ENCODE measurements at places on chromosomes 13 and 19.

- DNase-seq: no peak
These were observed 32.5 kb downstream of the ZNF567 start for GRCh38 chr19:36719687-36720556.

GRCh38 chr19:19460761-19461265, 54.5 kb downstream of the TSSK6 start:
- DNase-seq: no peak

DNA sequence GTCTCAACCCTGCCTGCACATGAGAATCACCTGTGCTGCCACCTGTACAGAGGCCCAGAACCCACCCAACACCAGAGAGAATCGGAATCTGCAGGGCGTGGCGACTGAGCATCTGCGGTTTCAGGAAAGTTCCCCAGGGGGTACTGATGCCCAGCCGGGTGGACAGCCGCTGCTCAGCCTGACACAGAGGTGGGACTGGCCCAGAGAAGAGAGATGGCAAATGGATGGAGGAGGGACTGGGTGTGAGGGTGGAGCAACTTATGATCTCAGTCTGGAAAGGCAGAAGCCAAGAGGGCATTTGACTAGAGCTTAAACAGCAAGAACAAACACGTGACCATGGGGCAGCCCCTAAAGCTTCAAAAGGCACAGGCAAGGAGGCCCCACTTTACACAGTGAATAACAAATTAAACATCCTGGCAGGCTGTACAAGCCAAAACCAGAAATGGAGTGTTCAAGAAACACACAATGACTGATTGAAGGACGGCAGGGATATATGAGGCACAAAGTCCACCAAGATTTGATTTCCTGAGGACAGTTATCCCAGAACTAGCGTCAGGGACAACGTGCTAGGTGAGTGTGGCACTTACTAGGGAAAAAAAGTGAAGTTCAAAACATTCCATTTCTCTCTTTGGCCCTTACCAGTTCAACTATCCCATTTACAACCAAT, 3.1 kb downstream of the RANBP3 start:
- DNase-seq: no peak

- no peak for DNase-seq
These were observed 2.6 kb upstream of the SLC10A2 start for GRCh38 chr13:103068836-103069235.

GRCh38 chr13:32428581-32429432, 877 bp upstream of the N4BP2L1 start:
- DNase-seq: no peak

- DNase-seq: no peak
These were observed 15.7 kb downstream of the LRRC4B start for GRCh38 chr19:50552540-50552939.

DNA sequence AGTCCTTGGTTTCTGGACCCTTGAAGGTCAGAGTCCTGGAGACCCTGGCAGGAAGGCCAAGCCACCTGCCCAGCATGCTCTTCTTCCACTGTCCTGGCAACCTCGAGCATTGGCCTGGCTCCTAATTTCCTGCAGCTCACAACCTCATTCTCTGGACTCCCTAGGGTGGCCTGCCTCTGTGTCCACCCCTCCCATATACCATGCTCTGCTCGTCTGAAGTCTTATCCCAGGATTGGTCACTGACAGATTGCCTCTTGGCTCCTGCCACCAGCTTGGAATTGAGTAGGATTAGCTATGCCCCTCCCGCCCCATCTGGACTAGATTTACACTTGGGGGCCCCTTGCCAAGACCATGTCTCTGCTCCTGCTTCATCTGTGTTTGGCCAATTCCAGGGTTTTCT, 17.1 kb upstream of the WASF3 start:
- DNase-seq: no peak

DNA sequence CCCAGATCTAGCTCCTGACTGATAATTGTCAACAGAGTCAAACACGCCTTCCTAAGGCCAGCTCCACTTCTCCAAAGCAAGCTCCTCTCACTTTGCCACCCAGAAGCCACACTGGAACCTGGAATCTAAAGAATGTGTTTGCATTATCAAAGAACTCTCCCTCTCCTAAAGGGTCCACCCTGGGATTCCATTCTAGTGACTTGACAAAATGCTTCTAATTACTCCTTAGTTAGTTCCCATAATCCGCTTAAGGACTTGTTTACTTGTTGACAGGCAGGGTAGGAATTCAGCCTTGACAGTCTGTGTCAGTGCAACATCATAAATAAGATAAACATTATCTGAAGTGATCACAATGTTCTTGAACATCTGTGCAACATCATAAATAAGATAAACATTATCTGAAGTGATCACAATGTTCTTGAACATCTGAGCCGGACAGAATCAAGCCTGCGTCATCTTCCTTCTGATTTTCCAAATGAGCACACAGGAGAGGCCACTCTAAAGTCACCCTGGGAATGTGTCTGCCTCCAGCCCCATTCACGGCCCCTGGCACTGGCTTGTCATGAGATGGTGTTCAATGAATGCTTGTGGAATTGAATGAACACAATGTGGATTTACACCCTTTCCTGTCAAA, 512.1 kb downstream of the IRS2 start:
- no peak for DNase-seq

DNA sequence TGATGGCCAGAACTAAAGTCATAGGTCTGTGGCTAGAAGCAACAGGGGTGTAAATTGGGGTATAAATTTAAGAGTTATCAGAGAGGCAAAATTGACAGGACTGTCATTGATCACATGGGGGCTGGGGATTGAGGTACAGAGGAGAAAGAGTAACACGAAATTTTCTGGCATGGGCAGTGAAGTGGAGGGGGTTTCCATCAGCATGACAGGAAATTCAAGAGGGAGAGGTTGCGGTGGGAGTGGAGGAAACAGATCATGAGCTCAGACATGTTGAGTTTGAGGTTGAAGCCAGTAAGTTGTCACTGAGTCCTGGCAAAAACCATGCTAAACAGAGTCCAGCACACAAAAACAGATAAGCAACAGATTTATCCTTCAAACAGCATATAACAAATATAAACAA, 192.1 kb upstream of the TSC22D1 start:
- DNase-seq: no peak

DNA sequence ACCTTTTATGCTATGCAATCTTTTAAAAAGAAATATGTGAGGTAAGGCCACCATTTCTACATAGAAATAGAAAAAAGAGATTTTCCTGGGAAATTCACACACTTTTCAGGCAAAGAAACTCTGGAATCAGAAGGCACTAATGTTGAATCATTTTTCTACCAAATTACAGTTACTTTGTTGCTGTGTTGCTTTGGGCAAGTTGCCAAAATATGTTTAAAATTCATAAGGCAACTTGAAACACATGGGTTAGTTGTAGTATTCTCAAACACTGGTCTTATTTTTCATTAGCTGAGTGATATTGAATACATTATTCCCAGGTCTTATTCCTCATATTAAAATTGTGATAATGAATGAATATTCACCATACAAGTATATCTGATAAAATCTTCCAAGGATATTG, 195.0 kb upstream of the SLITRK1 start:
- no peak for DNase-seq

- DNase-seq: no peak
These were observed 17.7 kb downstream of the INTS6 start for GRCh38 chr13:51435002-51435578.

DNA sequence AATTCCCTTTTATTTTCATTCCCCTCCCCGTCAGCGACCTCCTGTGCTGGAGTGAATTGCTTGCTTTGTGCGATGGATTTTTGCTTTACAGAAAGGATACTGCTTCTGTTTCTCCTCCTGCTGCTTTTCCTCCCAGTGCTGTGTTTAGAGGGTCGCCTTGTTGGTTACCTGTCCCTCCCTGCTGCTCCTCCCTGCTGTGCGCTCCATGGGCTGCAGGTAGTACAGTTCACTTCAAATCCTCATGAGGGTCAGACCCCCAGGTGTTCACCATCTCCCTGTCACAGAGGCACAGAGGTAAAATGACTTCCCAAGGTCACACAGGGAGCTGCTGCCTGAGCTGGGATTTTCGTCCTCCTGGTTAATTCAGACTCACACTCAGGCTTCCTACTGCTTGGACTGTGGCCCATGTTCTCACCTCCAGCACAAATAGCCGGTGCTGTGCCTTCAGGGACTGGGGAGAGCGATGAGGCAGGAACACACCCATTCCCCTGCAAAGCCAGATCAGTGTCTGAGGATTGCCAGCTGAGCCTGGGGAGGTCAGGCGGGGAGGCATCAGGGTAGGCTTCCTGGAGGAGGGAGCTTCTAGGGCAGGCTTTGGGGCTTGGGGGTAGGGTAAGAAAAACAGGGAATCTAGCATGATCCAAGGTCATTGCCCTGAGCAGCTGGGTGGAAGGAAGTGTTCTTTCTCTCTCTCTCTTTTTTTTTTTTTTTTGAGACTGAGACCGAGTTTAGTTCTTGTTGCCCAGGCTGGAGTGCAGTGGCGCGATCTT, 14.4 kb downstream of the BICRA start:
- no peak for DNase-seq

DNA sequence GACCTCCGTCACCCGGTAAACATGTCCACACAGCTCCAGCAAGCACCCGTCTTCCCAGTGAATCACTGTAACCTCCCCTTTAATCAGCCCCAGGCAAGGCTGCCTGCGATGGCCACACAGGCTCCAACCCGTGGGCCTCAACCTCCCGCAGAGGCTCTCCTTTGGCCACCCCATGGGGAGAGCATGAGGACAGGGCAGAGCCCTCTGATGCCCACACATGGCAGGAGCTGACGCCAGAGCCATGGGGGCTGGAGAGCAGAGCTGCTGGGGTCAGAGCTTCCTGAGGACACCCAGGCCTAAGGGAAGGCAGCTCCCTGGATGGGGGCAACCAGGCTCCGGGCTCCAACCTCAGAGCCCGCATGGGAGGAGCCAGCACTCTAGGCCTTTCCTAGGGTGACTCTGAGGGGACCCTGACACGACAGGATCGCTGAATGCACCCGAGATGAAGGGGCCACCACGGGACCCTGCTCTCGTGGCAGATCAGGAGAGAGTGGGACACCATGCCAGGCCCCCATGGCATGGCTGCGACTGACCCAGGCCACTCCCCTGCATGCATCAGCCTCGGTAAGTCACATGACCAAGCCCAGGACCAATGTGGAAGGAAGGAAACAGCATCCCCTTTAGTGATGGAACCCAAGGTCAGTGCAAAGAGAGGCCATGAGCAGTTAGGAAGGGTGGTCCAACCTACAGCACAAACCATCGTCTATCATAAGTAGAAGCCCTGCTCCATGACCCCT, 9.0 kb upstream of the CEACAM5 start:
- peak; percentile 91 for DNase-seq

DNA sequence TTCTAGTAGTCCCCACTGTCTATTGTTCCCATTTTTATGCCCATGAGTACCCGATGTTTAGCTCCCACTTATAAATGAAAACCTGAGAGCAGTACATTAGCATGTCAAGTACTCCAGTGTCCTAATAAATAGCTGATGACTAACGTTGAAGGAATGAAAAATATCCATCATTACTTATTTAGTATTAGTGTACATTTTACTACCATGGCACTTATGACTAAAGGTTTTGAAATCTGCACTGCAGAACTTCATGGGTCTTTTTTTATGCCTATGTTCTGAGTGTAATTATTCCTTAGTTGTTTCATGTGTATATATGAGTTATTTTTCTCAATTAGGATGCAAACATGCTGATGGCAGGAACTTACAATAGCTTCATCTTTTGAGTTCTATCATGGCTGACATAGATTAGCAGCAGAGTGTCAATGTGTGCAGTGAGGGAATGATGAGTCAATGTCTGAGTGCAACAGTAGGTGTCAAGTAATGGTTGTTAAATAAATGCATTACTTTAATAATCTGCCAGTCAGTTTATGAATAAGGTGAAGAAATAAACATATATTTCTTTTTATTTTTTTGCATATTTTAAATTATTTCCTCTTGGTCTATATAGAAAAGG, 188.4 kb downstream of the ITGBL1 start:
- no peak for DNase-seq

- no peak for DNase-seq
These were observed 359.3 kb downstream of the EFNB2 start for GRCh38 chr13:106176117-106176516.

GRCh38 chr13:50917572-50917971, 8.0 kb downstream of the RNASEH2B start:
- no peak for DNase-seq

- no peak for DNase-seq
These were observed 43.1 kb downstream of the CEBPG start for GRCh38 chr19:33416307-33417215.

DNA sequence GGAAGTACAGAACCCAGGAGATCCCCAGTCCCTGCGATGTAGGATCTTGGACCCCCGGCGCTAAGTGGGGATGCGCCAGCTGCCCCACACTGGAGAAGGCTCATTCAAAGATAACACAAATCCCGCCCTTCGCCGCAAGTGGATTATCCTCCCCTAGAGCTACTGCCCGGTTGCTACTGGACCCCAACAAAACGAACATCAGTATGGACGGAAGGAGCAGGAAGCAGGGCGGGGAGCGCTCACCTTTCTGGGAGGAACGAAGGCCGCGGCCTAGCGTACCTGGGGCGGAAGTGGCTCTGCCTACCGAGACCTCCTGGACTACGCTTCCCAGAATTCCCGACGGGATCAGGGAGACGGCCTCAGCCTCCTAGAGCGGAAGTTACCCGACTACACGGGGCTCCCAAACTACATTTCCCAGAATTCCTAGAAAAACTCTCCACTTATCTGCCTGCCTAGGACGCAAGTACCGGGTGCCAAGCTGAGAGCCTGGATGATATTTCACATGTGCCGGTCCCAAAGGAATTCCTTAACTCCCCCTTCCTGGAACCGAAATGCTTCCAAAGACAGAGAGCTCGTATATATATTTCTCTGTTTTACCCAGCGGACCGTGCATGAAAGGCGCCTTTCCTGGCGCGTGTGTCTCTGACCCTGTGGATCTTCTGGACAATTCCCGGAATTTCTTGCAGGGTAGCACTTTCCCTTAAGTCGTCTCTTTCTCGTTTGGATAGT, at the start of gene ZNF112:
Gene ZNF112 (minus strand): TSS at position 298 of the 729 bp plus-strand sequence. CDS start 16,141 bp downstream, outside the sequence.
- peak; percentile 89 for DNase-seq

GRCh38 chr13:77047649-77048343, 20.8 kb upstream of the FBXL3 start:
- no peak for DNase-seq

GRCh38 chr19:11657307-11657706, 60.0 kb downstream of the ZNF627 start:
- no peak for DNase-seq

DNA sequence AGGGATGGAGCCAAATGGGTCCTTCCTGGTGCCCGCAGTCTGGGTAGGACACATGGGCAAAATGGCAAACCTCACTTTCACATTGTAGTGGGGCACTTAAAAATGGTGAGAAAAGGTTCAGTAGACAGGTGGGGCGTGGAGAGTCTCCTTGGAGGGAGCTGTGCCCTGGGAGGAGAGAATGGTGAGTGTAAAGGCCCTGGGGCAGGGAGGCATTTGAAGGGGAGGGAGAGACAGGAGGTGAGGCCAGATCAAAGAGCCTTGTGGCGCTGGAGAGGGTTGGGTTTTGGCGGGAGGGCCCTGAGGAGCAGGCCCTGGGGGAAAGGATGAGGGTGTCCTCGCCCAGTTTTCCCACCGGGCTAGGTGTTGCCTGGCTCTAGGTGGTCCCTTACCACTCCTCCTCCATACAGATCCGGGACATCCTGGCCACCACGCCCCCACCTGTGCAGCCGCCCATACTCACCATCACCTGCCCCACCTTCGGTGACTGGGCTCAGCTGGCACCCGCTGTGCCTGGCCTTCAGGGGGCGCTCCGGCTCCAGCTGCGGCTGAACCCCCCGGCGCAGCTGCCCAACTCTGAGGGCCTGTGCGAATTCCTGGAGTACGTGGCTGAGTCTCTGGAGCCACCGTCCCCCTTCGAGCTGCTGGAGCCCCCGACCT, 6.3 kb downstream of the MAP1S start:
- DNase-seq: no peak
